NCI-H69 (cell line): ENCODE measurements at places on chromosomes 11 and 22.

DNA sequence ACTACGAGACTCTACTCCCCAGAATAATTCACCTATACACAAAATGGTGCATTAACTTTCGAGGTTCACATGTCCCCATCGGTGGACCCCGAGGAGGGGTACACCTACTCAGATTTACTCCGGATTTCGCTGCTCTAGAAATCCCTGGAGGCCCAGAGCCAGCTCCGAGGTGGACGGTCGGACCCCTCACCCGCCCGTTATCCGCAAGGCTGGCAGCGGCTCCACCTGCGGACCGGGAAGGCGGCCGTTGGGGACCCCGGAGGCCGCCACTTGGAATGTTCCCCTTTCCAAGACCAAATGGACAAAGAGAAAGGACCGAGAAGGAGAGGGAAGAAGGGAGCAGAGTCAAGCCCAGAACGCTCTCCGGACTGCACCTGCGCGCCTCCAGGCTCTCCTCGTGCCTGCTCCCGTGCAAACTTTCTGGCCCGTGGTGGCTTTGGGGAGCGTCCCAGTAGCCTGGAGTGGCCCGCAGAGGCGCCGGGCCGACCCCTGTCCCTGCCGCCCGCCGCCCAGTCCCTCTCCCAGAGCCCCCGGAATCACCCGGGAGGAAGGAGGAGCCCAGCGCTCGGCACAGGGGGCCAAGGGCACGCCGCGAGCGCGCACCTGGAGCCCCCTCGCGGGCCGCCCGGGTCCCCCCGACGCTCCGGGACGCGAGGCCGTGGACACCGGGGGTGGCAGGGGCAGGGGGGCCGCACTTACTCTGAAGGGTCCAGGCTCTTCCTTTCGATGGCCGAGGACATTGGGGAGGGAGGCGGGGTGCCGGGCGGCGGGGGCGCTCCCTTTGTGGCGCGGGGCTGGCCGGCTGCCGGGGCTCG, 23.0 kb downstream of the LMO2 start:
- peak; percentile 57 for DNase-seq

GRCh38 chr22:27620367-27621154, 181.0 kb downstream of the MN1 start:
- no peak for DNase-seq

DNA sequence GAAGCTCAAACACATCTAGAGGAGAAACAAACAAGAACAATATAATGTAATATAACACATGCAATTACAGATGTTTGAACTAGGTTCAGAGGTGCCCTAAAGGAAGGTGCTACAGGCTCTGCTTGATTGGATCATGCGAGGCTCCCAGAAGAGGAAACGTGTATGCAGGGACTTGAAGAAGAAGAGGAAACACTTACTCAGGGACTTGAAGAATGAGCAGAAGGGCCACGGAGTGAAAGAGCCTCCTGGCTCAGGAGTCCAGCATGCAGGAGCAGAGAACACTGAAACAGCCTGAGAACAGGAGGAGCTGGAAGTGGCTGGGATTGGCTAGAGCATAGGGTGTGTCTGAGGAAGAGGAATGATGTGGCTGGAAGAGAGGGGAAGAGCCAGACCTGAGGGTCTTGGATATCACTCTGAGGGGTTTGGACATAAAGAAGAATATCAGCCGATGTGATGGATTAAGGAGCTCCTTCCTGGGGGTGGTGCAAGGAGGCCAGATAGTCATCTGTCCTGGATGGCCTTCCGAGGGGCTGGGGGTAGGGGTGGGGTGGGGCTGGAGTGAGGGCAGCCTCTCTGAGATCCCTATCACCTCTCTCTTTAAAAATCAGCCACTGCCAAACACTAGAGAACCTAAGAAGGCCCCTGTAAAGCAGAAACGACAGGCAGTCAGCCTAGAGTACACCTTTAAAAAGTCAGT, 16.8 kb downstream of the FZD4 start:
- peak; percentile 79 for DNase-seq

GRCh38 chr11:17475666-17476316, 854 bp downstream of the ABCC8 start:
- DNase-seq: peak; percentile 56

GRCh38 chr11:97764605-97765004, 1256.1 kb upstream of the CNTN5 start:
- no peak for DNase-seq

DNA sequence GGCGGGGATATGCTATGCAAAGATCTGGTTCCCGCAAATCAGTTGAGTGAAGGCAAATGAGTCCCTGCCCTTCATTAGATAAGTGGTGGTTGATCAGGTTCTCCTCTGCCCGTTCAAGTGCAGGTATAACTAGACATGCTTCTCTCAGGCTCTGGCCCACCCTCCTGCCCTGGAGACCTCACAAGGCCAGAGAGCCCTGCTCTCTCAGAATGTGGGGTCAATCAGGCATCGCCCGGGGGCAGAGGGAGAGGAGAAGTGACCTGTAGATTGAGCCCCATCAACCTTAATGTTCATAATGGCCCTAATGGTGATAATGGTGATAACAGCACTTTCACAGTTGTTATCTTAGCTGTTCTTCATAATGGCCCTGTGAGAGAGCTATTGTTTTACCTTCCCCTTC, 224.3 kb downstream of the DSCAML1 start:
- DNase-seq: no peak

GRCh38 chr11:47175746-47176327, 842 bp downstream of the ARFGAP2 start:
- no peak for DNase-seq

GRCh38 chr11:84316866-84317555, 1030.8 kb upstream of the CCDC90B start:
- no peak for DNase-seq

DNA sequence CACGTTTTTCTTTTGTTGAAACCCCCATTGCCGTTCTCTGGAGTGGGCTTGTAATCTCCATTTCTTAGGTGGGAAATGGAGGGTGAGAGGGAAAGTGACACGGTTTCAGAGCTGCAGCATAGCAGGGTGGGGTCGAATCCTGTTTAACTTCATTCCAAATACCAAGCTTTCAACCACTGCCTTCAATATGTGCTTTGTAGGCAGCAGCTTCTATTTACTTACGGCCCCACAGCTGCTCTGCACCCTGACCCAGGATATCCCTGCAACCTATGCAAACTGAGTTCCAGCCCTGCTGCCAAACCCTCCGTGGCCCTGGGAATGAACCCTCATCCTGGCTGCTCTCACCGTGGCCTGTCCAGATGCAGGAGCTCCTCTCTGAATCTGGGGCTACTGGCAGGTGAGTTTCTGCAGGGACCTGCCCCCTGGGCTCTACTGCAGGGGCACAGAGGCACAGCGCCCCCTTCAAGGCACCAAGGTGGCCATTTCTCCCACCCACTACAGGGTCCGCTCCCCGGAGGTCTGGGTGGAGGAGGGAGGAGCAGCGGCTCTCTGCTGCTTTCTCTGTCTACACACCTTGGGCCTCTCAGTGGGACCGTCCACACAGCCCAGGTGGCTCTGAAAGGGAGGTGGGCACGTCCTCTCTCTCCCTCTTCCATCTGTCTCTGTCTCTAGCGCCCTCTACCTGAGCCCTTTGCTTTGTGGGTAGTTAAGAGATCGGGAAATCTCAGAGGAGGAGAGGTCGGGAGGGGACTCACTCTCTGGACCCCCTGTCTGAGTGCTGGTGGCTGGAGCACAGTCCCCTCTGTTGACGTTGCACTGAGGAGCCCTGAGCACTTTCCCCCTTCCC, 279.1 kb downstream of the BRD1 start:
- DNase-seq: peak; percentile 32

GRCh38 chr11:35346472-35347156, 72.7 kb downstream of the SLC1A2 start:
- DNase-seq: no peak

GRCh38 chr11:17581732-17582053, 34.6 kb downstream of the OTOG start:
- DNase-seq: no peak

- no peak for DNase-seq
These were observed 40.7 kb downstream of the MRE11 start for GRCh38 chr11:94452988-94453387.

DNA sequence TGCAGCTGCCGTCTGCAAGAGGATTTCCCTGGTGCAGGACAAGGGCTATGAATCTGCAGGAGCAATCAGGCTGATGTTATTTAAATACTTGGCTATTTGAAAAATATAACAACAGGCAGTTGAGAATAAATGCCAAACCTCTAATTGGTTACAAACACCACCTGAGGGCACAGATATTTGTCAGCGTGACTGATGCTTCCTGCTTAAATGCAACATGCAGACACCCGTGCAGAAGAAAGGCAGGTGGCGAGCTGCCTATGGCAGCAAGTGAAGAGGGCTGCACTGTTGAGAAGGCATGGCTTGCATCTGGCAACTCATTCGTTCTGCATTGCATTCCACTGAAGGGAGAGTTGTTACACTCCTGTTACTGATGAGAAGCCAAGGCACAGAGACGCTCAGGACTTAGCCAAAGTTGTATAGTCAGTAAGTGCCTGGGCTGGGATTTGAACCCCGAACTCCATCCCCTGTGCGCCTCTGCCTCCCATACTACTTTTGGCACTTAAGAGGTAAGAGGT, 350.6 kb downstream of the TENM4 start:
- DNase-seq: peak; percentile 87

GRCh38 chr11:132866783-132867545, 665.3 kb downstream of the OPCML start:
- no peak for DNase-seq

DNA sequence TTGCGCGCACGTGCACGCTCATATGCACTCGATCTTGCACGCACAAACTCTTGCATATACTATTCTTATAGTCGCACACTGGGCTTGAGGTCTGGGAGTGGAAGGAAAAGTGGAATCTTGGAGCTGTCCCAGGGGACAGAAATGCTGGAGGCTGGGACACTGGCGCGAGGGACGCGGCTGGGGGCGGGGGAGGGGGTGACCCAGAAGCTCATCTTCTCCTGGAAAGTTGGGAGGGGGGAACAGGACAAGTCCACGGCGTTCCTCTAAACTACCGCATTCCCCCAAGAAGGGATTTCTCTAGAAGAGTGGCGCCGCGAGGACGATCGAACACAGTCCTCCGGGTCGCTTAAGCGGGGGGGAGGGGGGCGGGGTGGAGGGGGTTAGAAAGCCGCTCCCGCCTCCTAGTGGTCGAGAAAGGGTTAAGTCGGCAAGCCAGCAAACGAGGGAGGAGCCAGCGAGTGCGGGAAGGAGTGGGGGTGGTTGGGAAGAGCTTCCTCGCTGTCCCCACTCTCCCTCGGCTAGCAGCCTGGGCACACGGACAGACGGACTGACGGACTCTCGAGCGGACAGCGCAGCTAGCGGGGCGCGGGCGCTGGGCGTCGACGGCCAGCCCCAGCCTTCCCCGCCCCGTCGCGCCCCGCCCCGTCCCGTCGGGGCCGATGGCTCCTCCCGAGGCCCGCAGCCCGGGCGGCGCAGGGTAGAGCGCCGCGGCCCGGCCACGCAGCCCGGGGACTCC, at the start of gene RTN4RL2:
Gene RTN4RL2 (plus strand): TSS at position 507 of the 736 bp plus-strand sequence. CDS start 338 bp downstream, outside the sequence.
- DNase-seq: peak; percentile 82

GRCh38 chr11:87432022-87432421, 394.3 kb downstream of the TMEM135 start:
- DNase-seq: no peak

GRCh38 chr11:45368697-45369096, 82.6 kb upstream of the SYT13 start:
- DNase-seq: no peak

DNA sequence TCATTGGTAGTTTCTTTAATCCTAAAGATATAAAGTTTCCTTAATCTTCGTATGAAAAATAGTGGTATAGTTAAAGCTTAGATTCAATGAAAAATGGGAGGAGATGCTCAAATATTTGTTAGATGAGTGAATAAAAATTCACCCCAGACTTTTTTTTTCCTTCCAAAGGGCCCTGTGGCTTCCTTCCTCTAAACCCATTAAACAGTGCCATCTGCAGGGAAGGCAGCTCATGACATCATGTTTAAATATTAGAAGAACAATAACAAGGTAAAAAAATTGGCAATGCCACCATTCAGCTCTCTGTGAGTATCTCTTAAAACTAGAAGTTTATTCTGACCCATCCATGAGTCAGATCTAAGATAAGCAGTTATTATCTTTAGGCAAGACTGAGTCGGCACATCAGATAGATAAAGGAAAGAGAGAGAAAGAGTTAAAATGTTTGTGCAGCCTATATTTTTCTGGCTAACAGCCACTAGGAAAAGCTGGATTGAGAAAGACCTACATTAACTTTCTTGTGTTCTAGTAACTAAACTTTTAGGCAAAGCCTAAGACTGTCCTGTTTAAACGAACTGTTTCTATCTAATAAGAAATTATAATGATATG, 19.1 kb upstream of the OOSP1 start:
- peak; percentile 59 for DNase-seq

- no peak for DNase-seq
These were observed 48.2 kb downstream of the ALG9 start for GRCh38 chr11:111823131-111823530.

GRCh38 chr11:64872790-64873488, 5.5 kb downstream of the EHD1 start:
- DNase-seq: no peak

GRCh38 chr11:86183694-86184093, 60.9 kb upstream of the EED start:
- no peak for DNase-seq

DNA sequence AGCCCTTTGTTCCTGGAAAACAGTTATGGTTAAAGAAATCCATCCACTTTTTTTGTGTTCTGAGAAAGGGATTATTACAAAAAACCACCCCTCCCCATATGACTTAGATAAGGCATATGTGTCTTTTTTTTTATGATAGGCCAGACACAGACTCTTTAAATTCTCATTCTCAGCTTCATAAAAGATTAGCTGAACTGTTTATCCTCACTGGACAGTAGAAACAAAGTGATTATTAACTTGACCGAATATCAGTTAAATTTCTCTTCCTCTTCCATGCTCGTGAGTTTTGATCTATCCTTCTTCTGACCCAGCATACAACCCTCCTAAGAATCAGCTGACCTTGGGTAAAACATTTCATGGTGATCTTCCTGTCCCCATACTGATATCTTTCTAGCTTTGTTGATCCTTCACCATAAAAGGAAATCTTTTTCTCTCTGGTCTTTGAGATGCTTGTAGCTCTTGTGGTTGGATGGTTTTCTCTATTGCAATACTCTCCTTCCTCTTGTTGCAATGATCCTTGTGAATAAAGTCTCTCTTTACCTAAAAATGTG, 26.2 kb downstream of the OR2AG2 start:
- DNase-seq: no peak

GRCh38 chr11:46386674-46387073, 4.9 kb downstream of the CHRM4 start:
- no peak for DNase-seq

- peak; percentile 97 for DNase-seq
These were observed 48.7 kb upstream of the ARFGAP3 start for GRCh38 chr22:42905702-42906183.

DNA sequence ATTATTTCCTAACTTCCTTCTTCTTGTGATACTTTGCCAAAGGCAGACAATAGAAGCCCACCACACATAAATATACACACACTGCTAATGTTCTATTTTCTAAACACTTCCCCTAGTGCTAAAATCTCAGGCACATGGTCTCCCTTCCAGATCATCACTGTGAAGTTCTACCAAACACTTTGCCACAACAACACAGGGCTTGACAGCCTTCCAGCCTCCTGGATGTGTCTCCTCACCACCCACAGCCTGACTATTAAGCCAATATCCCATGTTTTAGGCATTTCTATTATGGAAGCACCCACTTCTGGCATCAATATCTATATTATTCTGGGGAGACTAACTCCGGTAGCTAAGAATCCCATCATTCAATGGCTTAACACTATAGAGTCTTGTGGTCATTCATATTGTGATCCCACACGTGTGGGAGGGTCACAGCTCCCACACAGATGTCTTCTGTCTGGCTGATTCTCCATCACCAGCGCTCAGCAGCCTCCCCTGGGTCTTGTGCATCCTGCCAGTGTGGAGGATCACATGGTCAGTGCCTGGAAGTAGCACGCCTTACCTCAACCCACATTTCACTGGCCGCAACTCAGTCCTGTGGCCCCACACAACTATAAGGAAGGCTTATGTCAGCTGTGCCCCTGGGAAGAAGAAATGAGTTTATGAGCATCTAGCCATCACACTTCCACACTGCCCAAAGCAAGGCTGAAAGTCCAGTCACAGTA, 29.0 kb downstream of the SPATA19 start:
- no peak for DNase-seq
